ENCODE measurements at places on chromosomes 5 and 9. TPM values are rescaled to one million over a fixed set of nuclear protein-coding genes. Genes with fewer than 3 reads are reported as not detected.

GRCh38 chr5:79257314-79257713 lies 21.4 kb downstream of the JMY start:
- DNase-seq: no peak

GRCh38 chr5:9269014-9269413 lies 276.9 kb downstream of the SEMA5A start:
- DNase-seq: peak; percentile 89

DNA sequence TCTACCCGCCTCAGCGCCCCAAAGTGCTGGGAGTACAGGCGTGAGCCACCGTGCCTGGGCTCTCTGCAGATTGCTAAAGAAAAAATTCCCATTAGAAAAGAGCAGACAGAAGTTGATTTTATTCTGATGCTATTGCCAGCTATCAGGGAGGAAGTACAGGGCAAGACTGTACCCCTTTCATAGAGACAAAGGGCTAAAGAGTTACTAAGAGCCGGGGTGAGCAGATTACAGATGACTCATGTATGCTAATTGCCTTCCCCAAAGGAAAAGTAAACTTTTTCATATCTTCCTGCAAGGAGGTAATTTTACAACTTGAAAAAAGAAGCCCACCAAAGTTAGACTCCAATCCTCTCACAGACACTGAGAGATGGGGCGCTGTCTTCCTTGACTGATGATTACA lies 42.3 kb upstream of the MCTP1 start:
- DNase-seq: peak; percentile 45

- DNase-seq: peak; percentile 60
These were observed 589.1 kb downstream of the MTRR start for GRCh38 chr5:8458038-8458383.

ACTBL2 gene
- 0.47 TPM for total RNA-seq

KYAT1 gene
- total RNA-seq: 7.7 TPM

All from HT1080 (cell line).